ENCODE measurements at places on chromosomes 5 and 9.

GRCh38 chr5:173919443-173919842 lies 31.3 kb downstream of the CPEB4 start:
- no peak for DNase-seq

GRCh38 chr9:14366076-14366475 lies 52.1 kb upstream of the NFIB start:
- no peak for DNase-seq

GRCh38 chr9:73980754-73981153 lies 516.4 kb upstream of the RORB start:
- no peak for DNase-seq

DNA sequence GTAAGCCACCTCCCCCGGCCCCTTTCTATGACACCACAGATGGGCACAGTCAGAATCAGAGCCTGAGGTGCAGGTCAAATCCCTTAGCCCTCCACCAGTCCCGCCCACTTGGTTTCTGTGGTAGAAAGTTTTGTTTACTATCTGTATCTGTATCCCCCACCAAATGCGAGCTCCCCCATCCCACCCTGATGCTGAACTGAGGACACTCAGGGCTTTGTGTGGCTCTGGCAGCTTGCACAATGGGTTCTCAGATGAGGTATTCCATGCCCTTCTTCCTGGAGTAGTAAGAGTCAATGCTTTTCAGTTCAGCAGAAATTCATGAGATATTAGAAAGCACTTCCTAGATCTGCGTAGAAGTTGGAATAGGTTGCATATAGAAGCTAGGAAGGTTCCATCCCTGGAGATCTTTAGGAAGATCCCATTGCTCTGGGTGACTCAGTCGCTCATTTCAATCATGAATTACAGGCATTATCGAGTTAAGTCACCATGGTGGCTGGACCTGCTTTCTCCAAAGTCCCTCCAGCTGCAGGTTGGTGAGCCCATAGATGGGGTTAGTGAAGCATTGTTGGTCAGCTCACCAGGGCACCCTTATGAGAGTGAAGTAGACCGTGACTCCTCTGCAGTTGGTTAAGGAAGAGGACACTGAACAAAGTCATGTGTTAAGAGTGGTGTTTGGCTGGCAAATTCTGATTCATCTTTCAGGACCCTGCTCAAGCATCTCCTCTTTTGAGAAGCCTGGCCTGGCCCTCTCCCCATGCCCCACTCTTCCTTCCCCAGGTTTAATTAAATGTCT lies 10.6 kb upstream of the KCNIP1 start:
- no peak for DNase-seq

DNA sequence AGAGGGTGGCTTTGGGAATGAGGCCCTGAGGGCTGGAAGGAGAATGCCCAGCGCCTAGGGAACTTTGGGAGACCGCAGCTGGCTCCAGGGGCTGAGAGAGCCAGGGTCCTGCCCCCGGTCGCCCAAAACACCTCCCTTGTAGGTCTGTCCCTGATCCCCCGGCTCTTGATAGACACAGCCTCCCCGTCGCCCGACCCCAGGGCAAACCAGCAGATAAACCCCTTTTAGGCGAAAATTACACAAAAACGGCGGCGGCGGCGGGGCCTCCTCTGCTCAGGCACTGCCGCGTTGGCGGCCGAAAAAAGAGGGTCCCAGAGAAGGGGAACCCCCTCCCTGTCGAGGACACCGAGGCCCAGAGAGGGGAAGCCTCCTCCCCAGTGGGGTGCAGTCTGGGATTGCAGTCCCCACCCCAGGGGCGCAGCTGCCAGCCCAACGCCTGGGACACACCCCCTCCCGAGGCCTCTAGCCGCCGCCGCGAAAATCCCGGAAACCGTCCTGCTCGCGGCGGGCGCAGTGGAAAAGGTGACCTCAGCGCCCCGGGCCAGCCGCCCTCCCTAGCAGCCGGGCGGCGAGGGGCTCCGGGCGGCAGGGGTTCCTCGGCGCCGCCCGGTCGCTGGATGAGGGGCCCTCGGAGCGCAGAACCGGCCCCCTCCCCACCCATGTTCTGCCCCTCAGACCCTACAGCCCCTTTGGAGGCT lies 3.1 kb upstream of the BARX1 start:
- DNase-seq = no peak

- no peak for DNase-seq
Observed at GRCh38 chr9:27395484-27395921, 98.6 kb upstream of the EQTN start.

GRCh38 chr9:4027606-4028005 lies 272.3 kb downstream of the GLIS3 start:
- no peak for DNase-seq

DNA sequence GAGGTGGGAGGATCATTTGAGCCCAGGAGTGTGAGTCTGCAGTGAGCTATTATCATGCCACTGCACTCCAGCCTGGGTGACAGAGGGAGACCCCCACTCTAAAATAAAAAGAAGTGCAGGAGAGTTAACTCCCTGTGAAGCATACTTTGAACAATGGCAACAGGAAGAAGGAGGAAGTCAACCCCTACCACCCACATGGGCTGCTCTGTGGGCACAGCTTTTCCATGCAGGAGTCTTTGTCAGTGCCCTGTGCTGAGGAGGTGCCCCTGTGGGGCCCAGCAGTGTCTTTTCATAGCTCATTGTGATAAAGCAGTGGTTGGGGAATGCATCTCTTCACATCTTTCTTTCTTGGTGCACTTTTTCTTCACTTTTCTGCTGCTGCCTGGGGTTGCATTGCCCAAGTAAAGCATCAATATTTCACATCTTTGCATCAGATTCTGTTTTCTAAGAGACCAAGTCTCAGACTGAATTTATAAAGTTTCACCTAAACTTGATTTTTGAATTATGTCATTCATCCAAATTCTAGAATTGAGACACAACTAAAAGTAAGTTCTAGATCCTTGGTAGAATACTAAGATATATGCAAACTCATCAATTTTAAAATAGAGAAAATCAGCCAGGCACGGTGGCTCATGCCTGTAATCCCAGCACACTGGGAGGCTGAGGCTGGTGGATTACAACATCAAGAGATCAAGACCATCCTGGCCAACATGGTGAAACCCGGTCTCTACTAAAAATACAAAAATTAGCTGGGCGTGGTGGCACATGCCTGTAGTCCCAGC lies 316.6 kb downstream of the DNAH5 start:
- no peak for DNase-seq

DNA sequence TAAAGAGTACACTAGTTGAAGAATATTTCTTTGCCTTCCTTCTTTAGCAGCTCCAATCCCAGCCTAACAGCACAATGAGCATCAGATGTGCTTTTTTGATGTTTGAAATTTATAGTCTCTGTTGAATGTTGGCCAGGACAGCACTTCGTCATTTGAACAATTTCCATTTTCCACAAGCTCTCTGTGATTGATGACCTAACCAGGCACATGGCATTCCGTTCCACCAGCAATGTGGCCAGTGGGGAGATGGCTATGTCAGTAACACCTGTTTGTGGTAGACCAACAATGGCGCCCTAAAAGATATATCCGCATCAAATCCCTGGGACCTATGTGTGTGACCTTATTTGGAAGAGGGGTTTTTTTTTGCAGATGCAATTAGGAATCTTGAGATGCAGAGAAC lies 66.8 kb downstream of the PALM2AKAP2 start:
- DNase-seq = no peak

DNA sequence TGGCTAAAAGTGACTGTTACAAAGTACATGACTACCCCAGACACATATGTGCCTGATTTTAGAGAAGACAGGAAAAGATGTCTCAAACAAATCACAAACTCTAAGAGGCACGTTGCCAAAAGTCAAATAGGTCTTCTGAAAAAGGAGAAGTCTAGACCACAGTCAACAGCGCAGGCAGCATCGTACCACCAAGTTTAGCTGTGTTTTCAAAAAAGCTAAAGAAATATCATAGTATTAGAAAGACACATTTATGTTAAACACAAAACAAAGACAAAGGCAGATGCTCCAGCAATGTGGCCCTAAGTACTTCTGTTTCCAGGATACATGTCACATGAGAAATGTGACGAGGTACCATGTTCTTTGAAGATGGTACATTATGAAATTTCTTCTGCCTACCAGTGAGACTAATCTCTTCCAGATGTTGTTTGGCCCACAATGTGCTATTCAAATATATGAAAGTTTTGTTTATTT lies 43.5 kb downstream of the LPAR1 start:
- DNase-seq = no peak

DNA sequence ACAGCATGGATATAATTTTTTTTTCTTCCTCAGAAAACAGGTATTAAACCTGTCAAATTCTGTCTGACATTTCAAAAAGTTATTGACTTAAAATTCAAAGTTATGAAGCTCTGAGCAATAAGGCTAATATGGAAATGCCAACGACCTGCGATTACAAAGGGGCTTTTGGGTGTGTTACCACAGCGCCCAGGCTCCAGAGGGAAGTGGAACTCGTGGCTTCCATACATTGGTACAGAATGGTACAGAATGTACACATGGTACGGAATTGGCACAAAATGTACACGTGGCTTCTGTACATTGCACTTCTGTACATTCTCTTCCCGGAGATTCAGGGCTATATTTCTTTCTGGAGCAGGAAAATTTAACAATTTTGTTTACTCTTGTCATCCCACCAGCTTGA lies 225.1 kb upstream of the TBCA start:
- no peak for DNase-seq

Measured in stimulated activated CD4-positive, alpha-beta T cell treated with anti-CD3 and anti-CD28 coated beads, Interleukin-12 subunit alpha, Interleukin-12 subunit beta, amount 100 ng/mL, for 24 hours (primary cell).